T-helper 17 cell (primary cell): ENCODE measurements at places on chromosomes 11 and 22. TPM values are rescaled to one million over a fixed set of nuclear protein-coding genes. Genes with fewer than 3 reads are reported as not detected.

KCNJ11 gene
- 0.26 TPM for total RNA-seq

SLC22A24 gene
- total RNA-seq = not detected

OOSP3 gene
- not detected for total RNA-seq

ANAPC15 gene
- total RNA-seq = 54.6 TPM

DNA sequence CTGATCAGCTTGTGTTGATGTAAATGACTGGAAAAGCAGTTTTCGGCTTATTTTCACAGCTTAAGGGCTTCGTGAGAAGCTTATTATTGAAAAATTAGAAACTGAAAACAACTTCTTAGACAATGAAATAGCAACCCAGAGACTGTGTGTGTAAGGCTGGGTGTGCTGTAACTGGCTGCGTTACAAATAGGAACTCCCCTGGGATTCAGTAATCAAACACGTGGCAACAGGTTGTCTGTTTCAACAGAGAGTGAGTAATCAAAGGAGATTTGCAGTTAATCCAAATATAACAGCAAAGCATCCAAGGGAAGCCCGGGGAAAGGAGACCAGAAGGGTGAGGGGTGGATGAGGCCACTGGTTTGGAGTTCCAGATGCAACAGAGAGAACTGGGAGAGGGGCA lies 19.2 kb downstream of the NTM start:
- DNase-seq = no peak

DNA sequence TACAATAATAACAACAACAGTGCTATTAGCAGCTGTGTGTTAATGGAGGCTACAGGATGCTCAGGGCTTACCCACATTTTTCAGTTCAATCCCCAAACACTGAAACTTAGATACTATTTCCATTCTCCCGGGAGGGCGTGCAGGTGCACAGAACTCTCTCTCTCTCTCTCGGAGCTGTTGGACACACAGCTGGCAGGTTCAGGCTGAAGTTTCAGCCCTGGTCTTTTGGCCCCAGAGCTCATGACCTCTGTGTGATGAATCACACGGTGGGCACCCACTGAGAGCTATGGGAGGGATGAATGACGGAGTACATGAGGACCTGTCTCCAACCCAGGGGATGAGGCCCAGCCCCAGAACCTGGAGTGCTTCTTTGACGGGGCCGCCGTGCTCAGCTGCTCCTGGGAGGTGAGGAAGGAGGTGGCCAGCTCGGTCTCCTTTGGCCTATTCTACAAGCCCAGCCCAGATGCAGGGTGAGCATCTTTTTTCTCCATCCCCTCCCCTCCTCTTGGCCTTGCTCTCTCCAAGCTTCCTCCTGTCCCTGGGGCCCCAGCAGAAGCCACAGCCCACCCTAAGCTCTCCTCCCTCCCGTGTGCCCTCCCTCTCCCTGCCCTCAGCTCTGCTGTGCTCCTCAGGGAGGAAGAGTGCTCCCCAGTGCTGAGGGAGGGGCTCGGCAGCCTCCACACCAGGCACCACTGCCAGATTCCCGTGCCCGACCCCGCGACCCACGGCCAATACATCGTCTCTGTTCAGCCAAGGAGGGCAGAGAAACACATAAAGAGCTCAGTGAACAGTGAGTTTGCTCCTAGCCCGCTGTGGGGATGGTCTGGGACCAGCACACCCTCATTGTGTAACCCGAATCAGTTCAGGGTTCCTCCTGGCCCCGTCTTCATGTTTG lies 16.9 kb downstream of the CSF2RB start:
- no peak for DNase-seq

- DNase-seq = no peak
Observed at GRCh38 chr11:696955-697491, 1.4 kb downstream of the TMEM80 start.

DNA sequence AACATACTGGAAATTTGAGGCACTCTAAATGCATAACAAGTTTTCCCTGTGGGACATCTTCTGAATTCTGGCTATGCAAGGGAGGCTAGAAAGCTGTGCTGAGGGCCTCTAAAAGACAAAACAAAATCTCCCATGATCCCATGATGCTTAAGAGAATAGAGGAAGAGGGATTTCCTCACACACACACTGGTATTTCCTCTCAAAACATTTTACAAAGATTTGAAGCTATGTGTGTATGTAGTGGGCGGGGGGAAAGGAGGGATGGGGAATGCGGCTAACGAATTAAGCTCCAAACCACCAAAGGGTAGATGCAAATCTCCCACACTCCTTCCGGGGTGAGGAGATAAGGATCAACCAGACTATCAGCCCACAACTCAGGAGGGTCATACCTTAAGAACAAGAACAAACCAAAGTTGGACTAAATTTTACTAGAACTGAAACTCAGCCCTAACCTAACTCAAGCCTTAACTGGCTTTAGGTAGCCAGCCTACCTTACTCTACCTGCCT lies 6.0 kb downstream of the OR2AT4 start:
- DNase-seq = no peak

DNA sequence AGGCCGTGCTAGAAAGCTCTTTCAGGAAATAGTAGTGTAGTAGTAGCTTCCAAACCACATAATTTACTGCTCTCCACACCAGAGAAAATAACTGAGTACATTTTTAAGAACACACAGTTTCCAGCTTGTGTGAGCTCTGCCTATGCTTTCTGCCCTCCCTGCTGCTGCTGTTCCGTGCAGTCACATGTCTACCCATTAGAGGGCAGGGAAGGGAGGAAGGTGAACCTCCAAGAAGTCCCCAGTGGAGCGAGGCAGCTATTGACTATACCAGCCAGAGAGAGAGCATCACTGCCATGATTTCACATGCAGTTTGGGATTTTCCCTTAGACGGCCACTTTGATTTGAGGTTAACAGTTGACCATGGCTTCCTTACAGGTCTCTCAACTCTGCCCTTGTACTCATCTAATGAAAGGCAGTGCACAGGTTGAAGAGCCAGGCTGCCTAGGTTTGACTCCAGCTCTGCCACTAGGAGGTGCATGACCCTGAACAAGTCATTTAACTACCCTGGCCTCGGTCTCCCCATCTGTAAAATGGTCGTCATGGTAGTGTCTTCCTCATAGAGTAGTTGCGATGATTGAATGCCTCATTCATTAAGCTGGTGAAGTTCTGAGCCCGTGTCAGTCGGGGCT lies 19.7 kb upstream of the CTTN start:
- no peak for DNase-seq

DNA sequence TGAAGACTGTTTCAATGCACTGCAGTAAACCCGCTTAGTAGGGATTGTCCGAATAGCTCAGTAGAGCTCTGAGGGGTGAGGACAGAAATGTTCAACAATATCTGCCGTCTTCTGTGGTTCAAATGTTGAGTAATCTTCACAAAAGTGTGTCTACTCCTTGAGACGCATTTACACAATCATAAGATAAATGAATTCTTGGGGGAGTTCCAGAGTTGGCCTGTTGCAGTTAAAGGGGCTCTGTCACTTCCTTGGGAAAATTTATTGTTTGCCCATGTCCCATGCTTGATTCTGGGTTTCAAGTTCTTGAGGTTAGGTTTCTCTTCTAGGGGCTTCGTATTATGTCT lies 614 bp downstream of the ANO3 start:
- no peak for DNase-seq

DNA sequence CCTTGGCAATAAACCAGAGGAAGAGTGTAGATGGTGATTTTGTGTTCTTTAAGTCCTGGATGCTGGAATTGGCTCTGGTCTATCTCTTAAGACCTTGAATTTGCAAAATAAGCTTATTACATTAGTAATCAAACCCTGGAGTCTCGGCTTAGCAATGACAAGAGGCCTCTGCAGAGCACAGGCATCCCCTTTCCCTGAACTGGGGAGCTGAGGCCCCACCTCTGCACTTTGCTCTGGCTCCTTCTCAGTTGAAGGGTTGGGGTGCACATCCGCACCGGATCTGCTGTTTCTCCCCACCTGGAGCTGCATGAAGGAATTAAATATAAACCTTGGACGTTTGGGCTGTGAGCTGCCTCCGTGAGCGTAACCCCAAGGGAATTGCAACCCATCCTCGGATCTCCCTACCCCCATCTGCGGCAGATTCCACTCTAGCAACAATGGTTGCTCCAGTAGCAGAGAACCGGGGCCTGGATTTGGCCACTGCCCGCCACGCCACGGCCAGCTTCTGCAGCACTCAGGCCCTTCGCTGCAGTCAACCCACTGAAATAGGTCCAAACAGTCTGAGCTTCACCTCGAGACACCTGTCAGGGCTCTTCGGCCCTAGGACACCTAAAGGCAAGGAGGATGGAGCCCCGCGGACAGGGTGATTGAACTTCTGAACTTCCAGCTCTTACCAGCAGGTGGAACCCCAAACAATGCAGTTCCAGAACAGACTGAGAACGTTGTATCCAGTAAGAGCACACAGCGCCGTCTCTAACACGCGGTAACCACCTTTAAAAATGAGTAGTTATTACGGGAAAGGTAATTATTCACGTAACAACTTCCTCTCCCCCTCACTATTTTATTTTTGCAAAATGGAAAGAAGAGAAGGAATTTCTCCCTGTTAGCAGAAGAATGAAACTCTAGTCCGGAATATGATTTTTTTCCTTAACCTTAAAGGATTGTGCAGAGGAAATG lies 54.8 kb upstream of the CAPRIN1 start:
- DNase-seq = peak; percentile 72

GRCh38 chr11:121634889-121635288 lies 182.1 kb upstream of the SORL1-AS1 start:
- no peak for DNase-seq

DNA sequence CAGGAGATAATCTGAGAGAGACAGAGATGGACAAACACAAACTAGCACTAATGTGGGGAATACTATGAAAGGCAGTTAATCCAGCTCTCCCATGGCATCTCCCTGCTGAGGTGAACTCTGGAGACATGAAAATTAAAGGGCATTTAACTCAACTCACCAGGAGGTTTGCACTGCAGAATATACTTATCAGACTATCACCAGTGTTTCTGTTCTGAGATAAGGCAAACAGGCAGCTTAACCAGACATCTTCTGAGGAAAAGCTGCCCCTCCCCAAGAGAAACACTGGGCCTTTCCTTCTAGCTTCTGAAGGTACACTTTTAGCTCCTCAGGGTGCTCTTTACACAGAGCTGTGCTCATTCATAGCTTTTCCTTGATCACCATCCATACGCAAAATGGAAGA lies 85.5 kb downstream of the AMBRA1 start:
- no peak for DNase-seq

GRCh38 chr11:66022401-66023185 lies 3.7 kb downstream of the CATSPER1 start:
- peak; percentile 67 for DNase-seq

DNA sequence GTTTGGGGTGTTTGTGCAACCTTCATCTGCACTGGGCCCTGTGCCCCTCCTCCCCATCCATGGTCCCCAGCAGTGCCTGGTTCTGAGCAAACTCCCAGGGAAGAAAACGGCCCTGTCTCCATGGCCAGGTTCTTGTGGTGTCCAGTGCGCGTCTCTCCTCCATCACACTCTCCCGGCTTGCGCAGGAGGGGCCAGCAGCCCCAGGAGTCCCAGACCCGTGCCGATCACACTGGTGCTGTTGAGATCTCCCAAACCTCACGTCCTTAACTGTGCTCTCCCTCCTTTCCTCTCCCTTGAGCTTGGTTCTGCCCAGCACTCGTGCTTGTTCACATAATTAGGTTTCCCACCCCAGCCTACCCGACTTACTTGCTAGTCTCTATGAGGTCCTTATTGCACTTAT lies 10.9 kb upstream of the GRK2 start:
- no peak for DNase-seq

DNA sequence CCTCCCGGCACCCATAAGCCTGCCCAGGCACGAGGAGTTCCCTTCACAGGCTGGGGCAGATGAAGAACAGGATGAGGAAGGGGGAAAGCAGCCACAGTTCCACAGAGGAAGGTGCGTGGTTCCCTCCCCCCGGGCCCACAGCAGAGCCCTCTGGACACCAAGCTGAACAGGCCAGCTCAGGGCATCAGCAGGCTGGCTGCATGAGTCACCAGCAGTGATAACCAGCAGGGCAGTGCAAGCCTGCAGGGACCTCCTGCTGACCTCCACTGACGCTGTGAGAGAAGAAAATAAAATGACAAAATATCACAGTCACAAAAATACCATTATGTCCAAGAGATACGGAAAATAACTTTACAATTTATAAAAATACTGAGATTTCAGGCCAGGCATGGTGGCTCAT lies 11.5 kb downstream of the RTL6 start:
- no peak for DNase-seq

- no peak for DNase-seq
Observed at GRCh38 chr11:33021501-33021900, 5.8 kb downstream of the DEPDC7 start.

DNA sequence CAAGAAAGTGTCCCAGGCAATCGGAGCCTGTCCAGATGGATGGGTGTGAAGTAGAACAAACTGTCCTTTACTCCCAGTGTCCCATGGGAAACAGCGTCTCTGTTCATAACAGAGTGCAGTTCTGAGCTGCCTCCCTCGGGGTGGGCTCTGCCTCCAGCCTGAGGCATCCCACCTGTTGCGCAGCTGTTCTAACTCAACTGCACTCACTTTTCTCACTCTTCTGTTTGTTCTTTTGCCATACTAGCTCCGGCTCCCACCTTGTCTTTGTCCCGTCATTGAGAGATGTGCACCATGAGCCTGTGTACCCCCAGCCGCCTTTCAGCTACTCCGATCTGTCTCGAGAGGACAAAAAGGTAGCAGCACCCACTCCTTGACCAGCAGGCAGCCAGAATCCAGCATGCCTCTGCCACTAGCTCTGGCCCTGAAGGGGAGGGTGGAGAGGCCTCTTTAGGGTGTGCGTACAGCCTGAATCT lies 20.7 kb upstream of the CDC42EP2 start:
- no peak for DNase-seq

DNA sequence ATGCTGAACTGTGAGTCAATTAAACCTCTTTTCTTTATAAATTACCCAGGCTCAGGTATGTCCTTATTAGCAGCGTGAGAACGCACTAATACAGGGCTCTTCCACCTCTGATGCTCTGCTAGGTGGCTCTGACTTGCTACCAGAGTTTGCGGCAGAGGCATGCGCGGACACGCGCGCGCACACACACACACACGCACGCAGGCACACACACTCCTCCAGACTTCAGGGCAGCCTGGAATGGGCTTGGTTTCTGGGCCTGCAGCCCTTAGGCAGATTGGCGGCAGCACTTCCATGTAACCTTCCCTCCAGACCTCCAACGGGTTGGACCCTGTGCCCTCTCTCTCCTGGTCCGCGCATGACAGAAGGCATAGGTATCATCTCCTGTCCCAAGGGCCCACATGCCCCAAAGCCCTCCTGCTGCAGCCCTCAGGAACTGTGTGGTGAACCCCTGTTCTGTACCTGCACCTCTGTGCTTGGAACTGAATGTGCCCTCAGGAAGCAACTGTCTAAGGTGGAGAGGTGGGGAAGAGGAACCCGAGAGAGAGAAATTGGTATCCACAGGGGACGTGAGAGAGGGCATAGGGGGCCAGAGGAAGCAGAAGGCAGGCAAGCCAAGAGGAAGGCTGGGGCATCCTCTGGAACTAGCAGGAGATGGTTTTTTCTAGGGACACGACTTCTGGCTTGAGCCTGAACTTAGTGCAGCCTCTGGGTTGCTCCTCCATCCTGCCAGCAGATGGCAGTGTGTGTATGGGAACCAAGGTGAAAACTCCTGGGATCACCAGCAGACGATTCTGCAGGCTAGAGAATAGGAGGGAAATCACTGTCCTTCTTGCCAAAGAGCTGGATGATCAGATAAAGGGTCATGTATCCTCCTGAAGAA lies 23.4 kb upstream of the RIC3 start:
- DNase-seq = no peak

- DNase-seq = no peak
Observed at GRCh38 chr11:115060840-115061239, 382.5 kb downstream of the NXPE2 start.
